ENCODE measurements at places on chromosomes 13 and 19.

DNA sequence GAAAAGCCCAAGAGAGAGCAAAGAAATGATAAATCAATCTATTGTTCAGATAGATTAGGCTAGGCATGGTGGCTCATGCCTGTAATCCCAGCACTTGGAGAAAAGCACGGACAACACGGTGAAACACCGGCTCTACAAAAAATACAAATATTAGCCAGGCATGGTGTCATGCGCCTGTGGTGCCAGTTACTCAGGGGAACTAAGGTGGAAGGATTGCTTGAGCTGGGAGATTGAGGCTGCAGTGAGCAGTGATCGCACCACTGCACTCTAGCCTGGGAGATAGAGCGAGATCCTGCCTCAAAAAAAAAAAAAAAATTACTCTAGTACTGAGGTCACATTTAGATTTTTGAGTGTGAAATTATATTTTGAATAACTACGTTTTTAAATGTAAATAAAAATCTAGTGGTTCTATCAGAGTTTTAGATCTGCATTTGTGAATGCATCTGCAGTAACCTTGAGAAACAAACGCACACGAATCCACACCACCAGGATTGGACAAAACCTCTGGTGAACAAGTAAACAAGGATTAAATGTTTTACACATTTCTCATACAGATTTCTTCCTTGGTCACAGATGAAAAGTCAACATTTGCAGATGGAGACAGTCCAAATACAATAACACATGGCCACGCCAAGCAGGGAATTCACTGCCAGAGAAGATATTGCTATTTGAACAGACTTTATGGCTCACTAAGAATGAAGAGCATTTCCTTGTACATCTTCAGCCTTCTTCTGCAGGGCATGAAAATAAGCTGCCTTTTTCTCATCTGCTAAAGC lies 917.6 kb downstream of the PCDH9 start:
- no peak for DNase-seq

DNA sequence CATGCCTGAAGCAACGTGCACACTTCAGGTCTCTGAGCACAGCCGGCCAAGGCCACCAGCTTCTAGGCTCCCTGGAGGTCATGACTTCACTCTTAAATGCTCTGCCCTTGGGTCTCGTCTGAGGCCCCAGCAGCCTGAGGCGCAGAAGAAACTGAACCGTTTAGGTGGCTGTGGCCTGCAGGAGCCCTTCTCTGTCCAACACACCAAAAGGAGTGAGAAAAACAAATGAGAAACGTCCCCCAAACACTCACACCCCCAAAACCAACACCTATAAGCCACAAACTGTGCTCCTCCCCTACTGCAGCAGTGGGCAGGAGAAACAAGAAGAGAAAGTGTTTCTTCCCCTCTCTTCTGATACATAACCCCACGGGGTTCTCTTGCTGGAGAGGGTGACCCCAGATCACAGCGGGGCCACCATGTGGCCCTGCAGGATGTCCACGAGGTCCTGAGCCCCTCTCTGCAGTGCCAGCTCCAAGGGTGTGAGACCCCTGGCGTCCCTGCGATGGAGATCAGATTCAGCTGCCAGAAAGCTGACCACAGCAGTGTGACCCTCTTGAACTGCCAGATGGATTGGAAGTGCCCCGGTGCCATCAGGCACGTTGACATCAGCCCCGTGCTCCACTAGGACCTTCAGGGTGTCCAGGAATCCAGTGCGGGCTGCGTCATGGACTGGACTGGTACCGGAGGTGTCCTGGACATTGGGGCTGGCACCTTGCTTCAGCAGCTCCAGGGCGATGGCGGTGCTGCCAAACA lies 1.0 kb upstream of the KRI1 start:
- DNase-seq: no peak

DNA sequence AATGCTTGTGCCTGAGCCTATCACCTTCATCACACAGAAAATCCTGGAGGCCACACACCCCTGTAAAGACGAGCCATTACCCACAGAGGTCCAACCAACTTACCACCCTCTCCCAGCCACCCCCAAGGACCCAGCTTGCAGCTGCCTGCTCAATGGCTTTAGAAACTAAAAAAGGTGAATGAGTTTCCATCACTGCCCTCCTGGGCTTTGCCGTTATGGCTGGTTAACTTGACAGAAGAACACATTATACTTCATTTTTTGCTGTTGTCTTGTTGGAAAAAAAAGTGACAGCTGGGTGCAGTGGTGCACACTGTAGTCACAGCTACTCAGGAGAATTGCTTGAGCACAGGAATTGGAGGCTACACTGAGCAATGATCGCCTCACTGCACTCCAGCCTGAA lies 17.4 kb upstream of the FEM1A start:
- DNase-seq: no peak

- peak; percentile 39 for DNase-seq
These were observed 8.7 kb downstream of the EML2 start for GRCh38 chr19:45630463-45630862.

DNA sequence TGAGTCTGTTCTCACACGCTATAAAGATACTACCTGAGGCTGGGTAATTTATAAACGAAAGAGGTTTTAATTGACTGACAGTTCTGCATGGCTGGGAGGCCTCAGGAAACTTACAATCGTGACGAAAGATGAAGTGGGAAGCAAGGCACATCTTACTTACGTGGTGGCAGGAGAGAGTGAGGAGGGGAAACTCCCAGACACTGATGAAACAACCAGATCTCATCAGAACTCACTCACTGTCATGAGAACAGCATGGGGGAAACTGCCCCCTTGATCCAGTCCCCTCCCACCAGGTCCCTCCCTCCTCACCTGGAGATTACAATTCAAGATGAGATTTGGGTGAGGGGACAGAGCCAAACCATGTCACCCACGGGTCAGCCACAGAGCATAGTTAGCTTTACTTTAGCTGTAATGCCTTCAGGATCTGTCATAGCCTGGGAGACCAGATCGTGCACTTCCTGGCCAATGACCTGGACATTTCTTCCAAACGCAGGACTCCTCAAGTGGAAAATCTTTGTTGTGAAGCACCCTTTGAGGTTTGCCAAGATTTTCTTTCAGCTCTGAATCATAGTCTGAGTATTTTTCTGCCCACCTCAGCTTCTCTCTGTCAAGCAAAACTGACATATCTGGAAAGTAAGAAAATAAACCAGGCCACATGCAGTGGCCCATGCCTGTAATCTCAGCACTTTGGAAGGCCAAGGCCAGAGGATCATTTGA lies 25.2 kb upstream of the HIF3A start:
- DNase-seq: no peak

- no peak for DNase-seq
These were observed 470.2 kb upstream of the PRR20A start for GRCh38 chr13:56670563-56670962.

DNA sequence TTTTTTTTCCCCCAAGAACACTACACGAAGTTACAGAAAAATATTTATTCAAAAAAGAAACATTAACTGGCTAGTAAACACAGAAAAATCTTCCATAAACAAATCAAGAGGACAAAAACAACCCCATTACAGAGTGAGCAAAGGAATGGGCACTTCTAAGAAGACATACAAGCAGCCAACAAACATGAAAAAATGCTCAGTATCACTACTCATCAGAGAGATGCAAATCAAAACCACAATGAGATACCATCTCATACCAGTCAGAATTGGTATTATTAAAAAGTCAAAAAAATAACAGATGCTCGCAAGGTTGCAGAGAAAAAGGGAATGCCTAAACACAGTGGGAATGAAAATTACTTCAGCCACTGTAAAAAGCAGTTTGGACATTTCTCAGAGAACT lies 131.7 kb downstream of the UGGT2 start:
- no peak for DNase-seq

DNA sequence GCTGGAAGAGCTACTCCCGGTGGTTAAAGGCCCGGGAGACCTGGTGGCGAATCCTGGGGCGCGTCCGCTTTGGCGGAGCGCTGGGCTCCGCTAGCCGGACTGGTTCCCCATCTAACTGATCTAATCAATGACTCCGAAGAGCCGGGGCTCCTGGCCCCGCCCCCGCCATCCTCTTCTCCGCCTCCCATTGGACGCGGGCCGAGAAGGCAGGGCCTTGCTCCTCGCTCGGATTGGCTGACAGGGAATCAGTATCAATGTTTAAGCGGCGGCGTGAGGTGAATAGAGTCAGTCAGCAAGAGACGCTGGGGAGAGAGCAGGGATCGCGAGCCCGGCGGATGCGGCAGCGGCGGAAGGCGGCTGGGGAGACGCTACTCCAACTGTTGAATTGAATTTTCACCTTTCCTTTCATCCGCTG lies 1.7 kb upstream of the PCDH17 start:
- peak; percentile 85 for DNase-seq

GRCh38 chr19:30667227-30667626 lies 295.0 kb downstream of the ZNF536 start:
- DNase-seq: no peak

- DNase-seq: no peak
These were observed 11.5 kb downstream of the S1PR2 start for GRCh38 chr19:10219678-10220077.

GRCh38 chr13:45370922-45371406 lies 30.0 kb upstream of the TPT1 start:
- DNase-seq: peak; percentile 79

GRCh38 chr13:48801255-48801654 lies 147.5 kb downstream of the CYSLTR2 start:
- no peak for DNase-seq

DNA sequence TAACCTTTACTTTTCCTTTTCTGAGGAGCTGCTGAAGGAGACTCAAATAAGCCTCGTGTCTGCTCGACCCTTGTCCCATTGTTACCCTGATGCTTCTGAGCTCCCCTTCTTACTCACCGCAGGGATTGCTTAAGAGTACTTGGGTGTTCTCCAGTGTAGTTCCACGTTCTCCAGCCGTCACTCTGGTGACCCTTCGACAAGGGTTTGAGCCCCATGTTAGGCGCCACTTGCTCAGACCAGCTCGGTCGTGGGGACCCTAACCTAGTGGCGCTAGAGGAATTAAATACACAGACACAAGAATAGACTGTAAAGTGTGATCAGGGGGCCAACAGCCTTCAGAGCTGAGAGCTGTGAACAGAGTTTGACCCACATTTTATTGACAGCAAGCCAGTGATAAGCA lies 10.3 kb downstream of the ZNF480 start:
- DNase-seq: no peak

DNA sequence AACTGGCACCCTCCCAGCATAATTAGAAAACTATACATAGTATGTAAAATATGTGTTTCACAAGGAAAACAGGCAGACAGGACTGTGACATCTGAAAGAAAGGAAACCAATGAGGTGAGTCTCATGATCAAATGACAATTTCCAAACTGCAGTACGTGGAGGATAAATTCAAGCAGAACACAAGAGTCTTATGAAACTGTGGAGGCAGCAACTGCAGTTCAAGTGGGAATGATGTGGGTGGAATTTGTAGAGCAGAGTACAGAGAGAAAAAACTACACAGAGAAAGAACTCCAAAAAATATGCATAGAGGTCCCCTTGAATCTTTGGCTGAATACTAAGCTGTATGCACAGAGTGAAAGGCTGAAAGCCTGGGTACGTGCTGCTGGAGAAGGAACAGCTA lies 9.7 kb downstream of the SIGLEC6 start:
- DNase-seq: no peak

- DNase-seq: no peak
These were observed 11.7 kb downstream of the NOP53 start for GRCh38 chr19:47756953-47757608.

DNA sequence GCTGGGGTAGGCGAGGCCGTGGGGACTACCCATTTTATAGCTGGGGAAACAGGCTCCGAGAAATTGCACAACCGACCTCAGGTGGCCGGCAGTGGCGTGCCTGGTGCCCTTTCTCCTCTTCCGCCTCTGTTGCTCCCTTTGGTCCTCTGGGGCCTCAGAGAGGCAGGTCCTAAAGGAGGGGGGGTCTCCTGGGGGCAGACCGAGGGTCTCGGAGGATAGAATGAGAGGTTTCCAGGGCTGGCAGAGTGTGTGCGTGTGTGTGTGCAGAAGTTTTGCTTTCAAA lies 11.3 kb downstream of the STX10 start:
- no peak for DNase-seq

DNA sequence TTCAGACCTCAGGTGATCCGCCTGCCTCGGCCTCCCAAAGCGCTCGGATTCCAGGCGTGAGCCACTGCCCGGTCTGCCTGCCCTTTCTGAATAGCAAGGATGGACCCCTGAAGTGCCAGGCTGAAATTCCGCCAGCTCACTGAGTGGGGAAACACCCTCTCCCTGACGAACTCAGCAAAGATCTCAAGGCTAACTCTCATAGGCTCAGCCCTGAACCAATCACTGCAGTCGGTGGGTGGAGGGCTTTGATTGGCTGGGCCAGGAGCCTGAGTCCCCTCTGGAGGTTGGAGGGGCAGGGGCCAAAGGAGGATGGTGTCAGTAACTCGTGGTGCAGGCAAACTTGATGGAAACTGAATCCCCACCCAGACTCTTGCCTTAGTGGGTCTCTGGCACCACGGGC lies 11.2 kb upstream of the COMP start:
- DNase-seq: no peak

- no peak for DNase-seq
These were observed 87.8 kb upstream of the RNF113B start for GRCh38 chr13:98264877-98265276.

GRCh38 chr19:21604951-21605476 lies 99.6 kb downstream of the ZNF429 start:
- no peak for DNase-seq

DNA sequence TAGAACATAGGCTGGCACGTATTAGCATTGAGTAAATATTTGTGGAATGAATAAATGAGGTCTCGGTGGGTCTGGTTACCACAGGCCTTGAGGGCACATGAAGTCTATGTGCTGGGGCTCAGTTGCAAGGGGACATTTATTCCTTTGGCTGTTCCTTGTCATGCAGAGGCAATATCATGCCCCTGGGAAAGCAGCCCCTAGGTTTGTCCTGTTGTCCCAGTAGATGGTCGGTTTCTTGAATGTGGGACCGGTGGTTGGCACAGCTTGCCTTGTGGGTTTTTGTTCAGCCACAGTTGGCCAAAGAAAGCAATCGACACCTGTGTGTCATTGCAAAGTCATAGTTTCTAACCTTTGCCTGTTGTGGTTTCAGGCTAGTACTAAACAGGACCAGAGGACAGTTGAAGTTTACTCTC lies 24.7 kb upstream of the GPR183 start:
- DNase-seq: no peak

- DNase-seq: no peak
These were observed 4.0 kb downstream of the LENG9 start for GRCh38 chr19:54459282-54460229.

DNA sequence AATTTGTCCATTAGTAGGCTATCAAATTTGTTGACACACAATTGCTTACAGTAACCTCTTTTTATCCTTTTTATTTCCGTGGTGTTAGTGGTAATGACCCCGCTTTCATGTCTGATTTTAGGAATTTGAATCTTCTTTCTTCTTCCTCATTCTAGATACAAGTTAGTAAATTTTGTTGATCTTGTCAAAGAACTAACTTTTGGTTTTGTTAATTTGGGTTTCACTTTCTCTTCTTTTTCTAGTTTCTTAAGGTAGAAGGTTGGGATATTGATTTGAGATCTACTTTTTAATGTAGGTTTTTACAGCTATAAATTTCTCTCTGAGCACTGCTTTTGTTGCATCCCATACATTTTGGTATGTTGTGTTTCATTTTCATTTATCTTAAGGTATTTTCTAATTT lies 53.3 kb upstream of the SLC7A1 start:
- DNase-seq: no peak

- DNase-seq: no peak
These were observed 15.2 kb upstream of the F7 start for GRCh38 chr13:113090415-113090770.

GRCh38 chr13:99289271-99289670 lies 17.9 kb downstream of the GPR183 start:
- DNase-seq: no peak

Measured in HAP-1 (cell line).